ENCODE measurements at places on chromosomes 2 and 18. TPM values are rescaled to one million over a fixed set of nuclear protein-coding genes. Genes with fewer than 3 reads are reported as not detected.
A peak's percentile ranks its signal among the peaks of the same experiment; 100 is the strongest.

DNA sequence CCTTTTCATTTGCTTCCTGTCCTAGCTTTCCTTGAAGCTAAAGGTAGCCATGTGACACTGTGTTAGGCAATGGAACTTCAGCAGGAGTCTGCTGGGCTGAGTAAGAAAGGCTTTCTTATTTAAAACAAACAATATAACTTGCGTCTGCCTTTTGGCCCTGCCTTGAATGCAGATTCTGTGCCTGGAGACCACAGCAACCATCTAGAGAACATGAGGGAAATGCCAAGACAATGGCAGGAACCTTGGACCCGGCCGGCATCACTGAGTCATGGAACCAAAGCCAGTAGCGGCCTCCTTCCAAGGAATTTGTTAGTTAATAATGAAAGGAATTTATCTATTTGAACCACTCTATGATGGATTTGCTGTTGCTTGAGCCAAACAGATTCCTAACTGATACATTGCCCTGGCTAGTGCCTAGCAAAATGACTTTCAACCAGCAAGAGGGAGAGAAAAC is 207.5 kb upstream of the EPHA4 start:
- DNase-seq = no peak

GRCh38 chr18:13566941-13567746 is 159.2 kb downstream of the FAM210A start:
- no peak for DNase-seq

DNA sequence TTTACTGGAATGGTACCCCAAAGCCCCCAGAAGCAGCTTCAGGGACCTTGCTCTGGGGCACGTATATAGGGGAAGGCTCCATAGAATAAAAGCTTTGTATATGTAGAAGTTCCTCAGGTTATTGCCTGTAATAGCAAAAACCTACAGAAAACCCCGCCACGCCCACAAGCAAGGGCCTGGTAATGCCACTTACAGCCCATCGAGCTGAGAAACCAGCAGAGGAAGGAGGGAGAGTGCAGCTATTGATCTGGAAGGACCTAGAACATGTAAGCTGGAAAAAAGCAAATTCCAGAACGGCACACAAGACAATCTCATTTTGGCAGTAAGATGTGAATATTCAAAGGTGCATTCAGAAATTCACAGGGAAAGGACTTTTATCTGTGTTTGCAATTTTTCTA is 15.8 kb downstream of the HS1BP3 start:
- peak; percentile 49 for DNase-seq

DNA sequence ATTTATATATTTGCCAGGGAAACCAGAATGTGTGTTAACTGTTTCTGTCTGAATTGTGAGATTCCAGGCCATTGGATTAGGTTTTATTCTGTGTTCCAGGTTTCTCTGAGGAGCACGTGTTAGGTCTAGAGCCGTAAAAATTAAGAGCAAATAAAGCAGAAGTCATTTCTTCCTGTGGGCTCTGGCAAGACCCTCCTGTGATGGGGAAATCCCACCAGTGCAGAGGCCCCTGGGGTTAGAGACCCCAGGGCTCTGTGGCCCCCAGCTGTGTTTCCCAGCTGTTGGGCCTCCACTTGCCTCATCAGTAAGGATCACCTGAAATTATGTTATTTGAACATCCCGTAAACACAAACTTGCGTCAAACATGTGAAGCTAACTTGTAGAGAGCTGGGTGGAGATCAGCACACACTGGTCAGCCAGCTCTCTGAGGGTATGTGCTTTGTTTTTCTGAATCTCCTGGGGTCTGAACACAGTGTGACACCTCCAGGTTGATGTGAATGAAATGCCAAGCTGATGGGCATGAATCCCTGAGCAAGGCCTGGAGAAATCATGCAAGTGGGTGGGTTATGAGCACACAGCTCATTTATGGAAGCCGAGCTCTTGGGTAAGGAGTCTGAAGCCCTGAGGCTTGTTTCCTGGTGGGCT is 50.3 kb downstream of the HK2 start:
- no peak for DNase-seq

Gene XDH
- total RNA-seq = 44.4 TPM
